Hematopoietic multipotent progenitor cell treated with erythropoietin and hydrocortisone succinate and interleukin-3 and kit ligand, for 17 days (in vitro differentiated cells): ENCODE measurements at places on chromosomes 16 and 17.
A peak's percentile ranks its signal among the peaks of the same experiment; 100 is the strongest.

GRCh38 chr16:73329358-73330286, 281.7 kb upstream of the ZFHX3 start:
- no peak for DNase-seq

DNA sequence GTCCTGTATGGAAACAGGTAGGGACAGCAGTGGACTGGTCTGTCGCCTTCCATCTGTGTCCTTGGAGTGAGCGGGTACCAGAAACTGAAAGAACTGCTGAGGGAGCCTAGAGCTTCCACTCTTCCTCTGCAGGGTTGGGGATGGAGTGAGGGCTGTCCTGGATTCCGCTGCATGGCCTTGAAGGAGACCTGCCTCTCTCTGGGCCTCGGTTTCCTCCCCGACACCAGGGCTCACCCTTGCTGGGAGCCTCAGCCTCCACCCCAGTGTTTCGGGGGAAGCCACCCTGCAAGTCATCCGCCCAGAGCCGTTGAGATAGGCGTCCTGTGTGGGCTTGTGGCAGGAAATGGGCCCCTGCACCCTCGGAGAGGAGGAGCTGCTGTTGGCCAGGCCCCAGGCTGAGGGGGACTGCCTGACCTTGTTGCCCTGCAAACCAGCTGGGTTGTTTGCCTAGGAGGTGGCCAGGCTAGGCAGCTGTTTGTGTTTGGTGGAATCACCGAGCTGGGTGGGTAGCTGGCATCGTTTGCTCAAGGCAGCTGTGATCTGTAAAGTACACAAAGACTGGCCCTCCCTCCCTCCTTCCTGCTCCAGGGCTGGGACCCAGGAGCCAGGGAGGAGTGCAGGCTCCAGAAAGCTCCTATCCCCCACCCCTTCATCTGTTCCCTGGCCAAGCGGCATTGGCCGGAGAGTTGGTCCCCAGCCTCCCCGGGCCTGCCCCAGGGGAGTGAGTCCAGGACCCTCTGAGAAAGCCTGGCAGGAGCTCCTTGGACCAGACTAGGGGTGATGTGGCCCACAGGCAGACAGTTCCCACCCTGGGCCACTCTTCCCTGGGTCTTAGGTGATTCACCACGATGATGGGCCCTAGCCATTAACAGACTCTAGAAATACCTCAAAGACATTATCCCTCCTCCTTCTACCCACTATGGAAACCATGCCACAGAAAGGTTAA, 1.3 kb downstream of the RAB37 start:
- no peak for DNase-seq

DNA sequence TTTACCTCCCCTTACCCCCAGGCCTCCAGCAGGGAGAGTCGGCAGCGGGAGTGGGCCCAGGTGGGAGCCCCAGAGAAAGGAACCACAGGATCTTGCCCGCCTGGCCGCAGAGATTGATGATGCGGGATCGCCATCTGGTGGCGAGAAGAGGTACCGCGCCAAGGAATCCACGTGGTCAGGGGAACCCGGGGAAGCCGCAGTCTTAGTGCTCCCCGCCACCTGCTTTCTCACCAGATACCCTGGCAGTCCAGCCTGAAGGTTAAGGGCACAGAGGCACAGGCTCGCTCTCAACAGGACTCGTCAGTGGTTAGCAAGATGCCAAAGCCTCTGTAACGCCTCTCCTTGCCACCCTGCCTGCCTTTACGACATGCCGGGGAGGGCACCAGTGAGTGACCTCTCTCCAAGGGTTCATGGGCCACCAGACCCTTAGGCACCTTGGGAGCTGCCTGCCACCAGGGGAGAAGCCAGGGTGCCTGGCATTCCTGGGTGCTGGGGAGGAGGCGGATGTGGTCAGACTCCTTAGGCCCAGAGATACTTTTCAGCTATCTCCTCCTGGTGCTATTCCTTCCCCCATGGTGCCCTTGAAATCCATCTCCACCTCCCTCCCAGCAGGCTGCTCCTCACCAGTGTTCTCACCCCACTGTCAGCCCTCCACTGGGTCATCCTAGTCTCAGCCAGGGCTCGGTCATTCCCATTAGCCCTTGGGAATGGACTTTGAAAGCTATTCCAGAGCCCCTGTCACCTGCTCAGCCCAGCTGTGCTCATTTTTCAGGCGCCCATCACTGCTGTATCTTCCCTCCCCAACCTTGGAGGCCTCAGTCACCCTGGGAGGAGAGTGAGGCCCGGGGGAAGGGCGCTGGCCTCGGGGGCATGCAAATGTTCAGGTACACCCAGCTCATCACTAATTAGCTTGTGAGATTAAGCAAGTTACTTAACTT, 5.5 kb upstream of the RHBDF2 start:
- DNase-seq: peak; percentile 85

DNA sequence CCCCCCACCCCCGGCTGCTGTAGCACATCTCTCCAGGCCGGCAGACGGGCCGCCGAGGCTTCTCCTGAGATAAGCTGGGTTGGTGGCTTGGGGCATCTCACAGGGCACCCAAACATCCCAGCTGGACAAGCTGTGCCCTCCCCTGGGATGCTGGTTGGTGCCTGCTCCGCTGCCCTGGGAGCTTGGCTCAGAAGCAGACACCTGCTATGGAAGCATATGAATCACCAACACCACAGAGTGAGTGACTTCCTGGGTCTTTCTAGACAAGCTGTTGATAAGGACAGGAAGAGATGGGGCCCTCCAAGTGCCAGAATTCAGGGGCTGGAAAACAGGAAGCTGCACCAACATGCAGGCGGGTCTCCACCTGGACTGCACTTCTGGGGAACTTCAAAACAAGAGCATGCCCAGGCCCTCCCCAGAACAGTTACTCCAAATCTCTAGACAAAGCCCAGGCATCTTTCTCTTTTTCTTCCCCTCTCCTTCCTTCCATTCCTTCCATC, 13.7 kb downstream of the C16orf95 start:
- DNase-seq: no peak

DNA sequence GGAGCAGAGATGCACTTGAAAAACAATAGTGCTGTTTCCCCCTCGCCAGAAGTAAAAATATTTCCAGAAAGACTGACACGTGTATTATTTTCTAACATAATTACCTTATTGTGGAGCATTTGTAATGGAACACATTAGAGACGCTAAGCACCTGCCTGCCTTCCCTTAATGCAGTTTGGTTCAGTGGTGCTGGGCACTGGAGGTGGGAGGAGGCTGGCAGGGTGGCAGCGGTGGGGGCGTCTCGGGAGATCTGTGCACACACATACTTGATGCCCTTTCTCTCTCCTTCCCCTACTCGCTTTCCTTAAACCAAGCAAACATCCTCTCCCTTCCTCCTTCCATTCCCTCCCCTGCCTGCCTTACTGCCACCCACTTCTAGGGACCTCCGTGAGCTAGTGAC, 156.6 kb upstream of the SDK2 start:
- no peak for DNase-seq

DNA sequence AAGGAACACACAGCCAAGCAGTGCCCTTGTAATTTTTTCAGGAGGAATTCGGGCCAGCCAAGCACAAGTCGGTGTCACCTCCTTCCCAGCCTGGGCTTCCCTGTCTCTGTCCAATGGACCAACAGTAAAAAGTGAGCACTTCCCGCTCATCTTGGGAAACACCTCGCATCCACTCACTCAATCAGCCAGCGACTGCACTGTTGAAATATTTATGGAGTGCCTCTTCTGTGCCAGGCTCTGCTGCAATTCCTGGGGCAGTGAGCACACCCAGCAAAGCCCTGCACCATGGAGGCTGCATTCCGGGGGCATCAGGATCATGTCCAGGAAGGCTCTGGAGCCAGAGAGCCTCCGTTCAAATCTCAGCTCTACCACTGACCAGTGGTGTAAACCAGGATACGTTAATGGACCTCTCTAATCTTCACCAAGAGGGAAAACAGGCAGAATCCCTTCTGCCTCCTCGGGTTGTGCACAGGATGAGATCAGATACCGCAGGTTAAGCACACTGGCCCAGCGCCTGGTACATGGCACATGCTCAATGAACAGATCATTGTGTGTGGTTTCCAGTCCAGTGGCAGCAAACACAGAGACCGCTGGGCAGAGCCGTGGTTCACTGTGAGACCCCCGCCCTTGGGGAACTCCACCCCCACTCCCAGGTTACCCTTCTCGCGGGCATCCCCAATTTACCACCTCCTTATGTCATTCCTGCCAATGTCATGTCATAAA, 194.3 kb downstream of the ZNF423 start:
- DNase-seq: no peak

DNA sequence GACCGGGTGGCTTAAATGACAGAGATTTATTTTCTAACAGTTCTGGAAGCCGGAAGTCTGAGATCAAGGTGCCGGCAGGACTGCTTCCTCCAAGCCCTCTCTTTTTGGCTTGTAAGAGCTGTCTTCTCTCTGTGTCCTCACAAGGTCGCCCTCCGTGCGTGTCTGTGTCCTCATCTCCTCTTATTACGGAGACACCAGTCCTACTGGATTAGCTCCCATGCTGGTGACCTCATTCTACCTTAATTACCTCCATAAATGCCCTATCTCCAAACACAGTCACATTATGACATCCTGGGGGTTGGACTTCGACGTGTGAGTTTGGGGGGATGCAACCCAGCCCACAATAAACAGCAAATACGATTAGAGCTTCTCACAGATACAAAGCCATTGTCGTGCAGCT, 161.5 kb downstream of the FOXL1 start:
- DNase-seq: no peak

DNA sequence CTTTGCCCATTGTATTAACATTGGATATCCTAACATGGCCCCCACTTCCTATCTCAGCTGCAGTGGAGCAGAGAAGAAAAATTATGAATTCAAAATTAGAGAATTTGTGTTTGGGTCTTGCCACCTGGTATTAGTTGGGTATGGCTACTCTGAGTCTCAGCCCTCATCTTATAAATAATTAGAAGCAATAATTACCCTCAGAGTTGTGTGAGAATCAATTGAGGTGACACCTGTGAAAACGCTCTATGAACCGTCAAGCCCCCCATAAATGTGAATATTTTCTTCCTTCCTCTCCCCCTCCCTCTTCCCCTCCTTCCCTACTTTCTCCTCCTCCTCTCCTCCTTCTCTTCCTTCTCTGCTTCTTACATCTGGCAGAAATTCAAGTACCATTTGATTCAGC, 8.9 kb upstream of the TOB1 start:
- no peak for DNase-seq

DNA sequence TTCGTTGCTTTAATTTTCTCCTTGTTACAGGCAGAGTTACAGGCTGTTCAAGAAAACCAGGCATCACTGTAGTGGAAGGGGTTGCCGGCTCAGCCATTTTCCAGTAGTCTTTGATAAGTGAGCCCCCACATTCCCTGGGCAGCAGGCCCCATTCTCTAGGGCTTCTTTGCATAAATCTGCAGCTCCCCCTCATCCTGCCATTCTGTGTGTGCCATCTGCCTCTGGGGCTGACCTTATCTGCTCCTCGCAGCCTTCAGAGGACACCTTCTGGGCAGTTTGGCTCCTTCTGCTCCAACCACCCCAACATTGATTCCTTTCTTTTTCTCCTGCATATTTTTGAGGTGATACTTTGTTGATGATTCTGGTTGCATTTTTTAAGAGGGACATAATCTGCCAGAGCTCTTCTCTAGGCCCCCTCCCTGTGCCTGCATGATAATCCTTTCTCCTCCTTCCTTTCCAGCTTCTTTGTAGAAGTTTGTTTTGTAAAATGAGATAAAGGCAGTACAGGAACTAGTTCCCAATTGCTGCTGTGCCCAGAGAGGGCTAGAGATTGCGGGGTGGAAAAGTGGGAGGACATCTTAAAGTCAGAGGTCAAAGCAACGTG, 17.1 kb downstream of the RND2 start:
- DNase-seq: no peak

DNA sequence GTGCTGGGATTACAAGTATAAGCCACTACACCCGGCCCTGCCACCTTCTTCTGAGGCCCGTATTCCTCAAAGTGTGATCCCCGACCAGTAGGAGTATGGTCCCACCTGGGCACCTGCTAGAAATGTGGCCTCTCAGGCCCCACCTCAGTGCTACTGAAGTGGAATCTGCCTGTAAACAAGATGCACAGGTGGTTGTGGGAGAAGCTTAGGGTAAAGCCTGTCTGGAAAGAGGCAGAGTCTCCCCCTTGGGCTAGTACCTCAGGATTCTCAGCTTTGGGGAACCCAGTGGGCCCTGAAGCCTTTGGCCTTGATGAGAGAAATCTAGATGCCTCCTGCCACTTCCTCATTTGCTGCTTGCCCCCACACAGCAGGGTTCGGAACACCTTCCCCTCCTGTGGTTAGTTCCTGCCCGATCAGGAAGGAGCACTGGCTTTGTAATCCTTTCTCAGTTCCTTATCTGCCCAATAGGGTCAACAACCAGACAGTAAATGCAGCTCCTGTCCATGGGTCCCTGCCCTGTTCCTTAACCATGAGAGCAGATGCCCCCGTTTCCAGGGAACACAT, 25.2 kb downstream of the TK2 start:
- no peak for DNase-seq

DNA sequence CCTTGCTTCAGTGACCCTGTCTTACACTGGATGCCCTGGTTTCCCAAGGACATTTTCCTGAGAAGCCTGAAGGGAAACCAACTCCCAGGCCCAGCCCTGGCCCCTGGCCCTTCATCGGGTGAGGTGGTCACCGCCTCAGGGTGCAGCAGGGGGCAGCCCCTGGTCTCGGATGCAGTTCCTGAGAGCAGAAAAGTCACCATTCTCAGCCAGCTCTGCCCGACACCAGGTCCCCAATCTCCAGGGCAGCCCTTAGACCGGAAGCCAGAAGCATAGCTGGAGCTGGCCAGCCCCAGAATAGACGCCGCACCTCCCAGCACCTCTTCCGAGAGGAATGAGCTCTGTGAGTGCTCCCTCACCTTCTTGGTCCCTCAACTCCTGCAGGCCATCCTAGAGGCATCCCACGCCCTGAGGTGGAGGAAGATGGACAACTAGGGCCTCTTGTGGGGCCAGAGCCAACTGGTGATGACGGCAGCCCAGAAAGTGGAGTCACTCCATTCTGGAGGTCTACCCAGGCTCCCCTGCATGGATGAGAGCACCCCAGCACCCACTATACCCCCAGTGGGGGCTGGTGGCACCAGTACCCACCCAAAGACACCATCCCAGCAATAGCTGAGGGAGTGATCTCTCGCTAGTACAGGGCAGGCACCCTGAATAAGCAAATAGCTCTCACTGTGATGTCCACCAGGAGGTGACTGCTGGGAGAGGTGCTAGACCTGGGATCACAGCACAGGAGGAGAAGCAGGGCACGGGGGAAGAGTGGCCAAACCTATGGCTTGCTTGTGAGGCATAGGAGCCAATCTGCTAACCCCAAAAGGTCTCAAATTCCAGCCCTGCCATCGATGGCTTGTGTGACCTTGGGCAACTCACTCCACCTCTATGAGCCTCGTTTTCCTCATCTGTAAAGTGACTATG, 56.2 kb downstream of the TK2 start:
- DNase-seq: no peak

GRCh38 chr17:21132428-21132827, 5.7 kb downstream of the DHRS7B start:
- DNase-seq: no peak

DNA sequence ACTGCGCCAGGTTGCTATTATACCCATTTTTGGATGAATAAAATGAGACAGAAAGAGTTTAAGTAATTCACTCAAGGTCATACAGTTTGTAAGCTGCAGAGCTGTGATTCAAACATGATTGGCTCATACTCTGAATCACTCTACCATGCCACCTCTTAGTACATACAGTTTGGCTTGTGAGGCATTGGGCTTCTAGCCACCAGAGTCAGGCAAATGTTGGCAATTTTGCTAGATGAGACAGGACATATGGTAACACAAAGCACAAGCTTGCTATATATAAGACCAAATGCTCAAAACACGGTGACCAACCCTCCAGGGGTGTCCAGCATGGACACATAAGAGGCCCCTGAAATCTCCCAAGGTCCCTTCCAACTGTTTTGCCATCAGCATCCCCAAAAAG, 236.0 kb upstream of the IRX5 start:
- DNase-seq: no peak
